ENCODE measurements at places on chromosomes 7 and 10.

GRCh38 chr7:80679921-80680907, 41.8 kb downstream of the CD36 start:
- DNase-seq = no peak

- no peak for DNase-seq
Measured at GRCh38 chr10:33673839-33674415, 339.5 kb upstream of the NRP1 start.

DNA sequence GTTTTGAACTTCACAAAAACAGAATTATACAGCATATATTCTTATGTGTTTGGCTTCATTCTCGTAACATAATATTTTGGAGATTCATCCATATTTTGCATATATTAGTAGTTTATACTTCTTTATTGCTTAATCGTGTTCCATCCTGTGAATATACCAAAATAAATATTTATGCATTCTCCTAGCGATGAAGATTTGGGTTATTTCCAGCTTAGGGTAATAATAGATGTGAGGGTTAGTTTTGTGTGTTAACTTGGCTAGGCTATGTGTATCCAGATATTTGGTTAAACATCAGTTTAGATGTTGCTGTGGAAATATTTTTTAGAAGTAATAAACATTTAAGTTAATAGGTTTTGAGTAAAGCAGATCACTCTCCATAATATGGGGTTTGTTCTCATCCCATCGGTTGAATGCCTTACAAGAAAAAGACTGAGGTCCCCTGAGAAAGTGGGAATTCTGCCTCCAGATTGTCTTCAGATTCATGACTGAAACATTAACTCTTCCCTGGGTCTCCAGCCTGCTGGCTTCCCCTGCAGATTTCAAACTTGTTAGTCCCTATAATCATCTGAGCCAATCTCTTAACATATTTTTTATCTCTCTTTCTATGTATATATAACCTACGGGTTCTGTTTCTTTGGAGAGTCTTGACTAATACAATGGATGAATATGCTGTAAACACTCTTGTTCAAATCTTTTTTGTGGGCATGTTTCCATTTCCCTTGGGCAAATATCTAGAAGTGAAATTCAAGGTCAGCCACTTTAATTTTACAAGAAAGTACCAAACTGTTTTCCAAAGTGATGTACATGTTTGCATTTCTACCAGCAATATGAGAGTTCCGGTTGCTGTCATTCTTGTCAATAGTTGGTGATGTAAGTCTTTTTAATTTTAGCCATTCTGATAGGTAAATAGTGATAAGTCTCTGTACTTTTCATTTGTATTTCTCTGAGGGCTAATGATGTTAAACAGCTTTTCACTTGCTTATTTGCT, 48.7 kb downstream of the PDK4 start:
- DNase-seq = no peak

- no peak for DNase-seq
Measured at GRCh38 chr7:105196473-105196872, 182.5 kb downstream of the KMT2E start.

GRCh38 chr10:57628592-57629284, 639.0 kb downstream of the IPMK start:
- DNase-seq = no peak

DNA sequence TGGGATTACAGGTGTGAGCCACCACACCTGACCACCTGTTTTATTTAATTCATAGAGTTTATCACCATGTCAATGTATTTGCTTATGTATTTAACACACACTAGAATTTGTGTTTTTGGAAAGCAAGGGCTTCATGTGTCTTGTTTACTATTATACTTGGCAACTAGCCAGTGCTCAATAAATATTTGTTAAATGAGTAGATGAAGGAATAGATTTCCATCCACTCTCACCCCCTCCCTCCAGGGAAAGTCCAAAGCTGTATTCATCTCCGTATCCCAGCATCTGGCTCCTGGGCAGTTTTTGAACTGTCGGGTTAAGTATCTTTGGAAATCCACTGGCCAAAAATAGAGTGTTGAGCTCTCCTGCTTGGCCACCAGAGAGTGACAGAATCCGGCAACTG, 4.6 kb upstream of the RADIL start:
- no peak for DNase-seq

DNA sequence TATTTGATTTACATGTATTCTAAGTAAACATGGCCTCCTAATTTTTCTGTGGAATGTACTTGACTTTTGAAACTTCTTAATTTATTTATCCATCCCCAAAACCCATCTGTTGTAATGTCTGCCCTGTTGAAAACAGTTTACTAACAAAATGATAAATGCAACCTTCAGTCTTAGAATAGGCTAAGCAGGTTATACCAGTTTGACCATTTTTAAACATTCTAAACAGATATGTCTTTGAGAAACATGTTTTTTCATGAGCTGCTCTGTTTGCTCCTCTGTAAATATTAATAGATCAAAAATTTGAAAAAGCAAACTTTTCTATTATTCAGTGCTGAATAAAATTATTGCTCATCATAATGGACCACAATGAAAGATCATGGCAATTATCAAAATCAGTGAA, 33.4 kb upstream of the NRBF2 start:
- DNase-seq = no peak

DNA sequence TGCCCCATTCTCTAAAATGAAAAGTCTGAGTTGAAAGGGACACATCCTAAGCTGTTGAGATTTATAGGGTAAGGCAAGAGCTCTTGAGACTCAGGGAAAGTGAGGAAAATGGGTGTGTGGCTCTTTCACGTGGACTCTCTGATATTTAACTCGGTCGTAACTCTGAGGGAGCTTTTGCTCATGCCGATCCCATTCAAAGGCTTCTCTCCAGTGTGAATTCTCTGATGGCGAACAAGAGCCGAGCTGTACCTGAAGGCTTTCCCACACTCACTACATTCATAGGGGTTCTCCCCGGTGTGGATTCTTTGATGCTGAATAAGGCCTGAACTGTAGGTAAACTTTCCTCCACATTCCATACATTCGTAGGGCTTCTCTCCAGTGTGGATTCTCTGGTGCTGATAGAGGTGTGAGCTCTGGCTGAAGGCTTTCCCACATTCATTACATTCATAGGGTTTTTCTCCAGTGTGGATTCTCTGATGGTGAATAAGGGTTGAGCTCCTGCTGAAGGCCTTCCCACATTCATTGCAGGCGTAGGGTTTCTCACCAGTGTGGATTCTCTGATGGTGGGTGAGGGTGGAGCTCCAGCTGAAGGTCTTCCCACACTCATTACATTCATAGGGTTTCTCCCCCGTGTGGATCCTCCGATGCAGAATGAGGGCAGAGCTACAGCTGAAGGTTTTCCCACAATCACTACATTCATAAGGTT, 10.4 kb downstream of the ZNF3 start:
- no peak for DNase-seq

DNA sequence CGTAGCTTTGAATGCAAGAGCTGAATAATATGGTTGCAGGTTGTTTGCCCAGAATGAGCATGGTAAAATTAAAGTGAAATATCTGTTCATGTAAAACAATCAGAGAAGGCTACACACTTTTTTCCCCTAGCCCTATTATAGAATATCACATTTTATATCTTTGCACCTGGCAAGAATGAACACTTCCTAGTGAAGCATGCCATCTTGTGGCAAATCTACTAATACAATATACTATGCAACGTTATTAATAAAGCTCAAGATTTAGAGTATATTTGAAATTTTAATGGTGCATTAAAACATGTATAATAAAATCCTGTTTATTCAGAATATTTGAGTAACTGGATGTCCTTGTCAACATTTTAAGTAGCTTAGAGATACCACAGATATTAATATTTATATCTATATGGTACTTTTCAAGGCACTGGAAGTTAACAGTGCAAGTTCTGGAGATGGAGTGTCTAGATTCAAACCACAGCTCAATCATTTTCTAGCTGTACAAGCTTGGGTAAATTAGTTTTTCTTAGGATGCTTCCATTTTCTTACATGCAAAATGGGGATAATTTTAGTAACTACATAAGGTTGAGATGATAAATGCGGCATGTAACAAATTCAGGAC, 643.1 kb upstream of the SEMA3D start:
- DNase-seq = no peak

DNA sequence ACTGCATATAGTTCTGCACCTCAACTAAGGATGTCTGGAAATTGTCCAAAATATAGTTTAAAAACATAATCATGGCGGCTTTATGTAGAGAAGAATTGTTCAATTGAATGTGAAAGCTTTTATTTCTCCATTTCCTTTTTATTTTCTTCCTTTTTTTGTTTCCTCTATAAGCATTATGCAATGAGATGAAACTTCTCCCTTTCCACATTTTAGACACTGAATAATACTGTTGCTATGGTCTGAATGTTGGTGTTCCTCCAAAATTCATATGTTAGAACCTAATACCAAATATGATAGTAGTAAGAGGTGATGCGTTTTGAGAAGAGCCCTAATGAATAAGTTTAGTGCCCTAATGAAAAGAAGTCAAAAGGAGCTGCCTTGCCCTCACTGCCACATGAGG, 175.0 kb downstream of the RNLS start:
- DNase-seq = no peak

GRCh38 chr7:49771427-49772176, 1.8 kb upstream of the VWC2 start:
- no peak for DNase-seq

DNA sequence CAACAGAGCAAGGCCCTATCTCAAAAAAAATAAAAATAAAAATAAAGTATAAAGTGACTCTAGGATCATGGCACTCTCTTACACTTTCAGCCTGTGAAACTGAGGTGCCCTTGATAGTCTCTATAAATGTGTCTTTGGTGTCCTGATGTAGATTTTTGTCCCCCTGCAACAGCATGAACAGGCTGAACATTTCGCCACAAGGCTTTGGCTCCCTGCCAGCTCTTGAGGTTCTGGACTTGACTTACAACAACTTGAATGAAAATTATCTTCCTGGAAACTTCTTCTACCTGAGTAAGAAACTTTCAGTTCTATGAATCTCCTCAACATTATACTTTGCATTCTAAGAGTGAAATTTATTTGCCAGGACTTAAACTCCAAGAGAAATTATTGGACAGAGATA, 48.1 kb upstream of the BMS1 start:
- DNase-seq = no peak

Data from activated CD4-positive, CD25-positive, alpha-beta regulatory T cell treated with anti-CD3 and anti-CD28 coated beads, Interleukin-2, amount 50 U/mL, for 16 hours (primary cell).